ENCODE measurements at places on chromosomes 6 and 20. TPM values are rescaled to one million over a fixed set of nuclear protein-coding genes. Genes with fewer than 3 reads are reported as not detected.
A peak's percentile ranks its signal among the peaks of the same experiment; 100 is the strongest.

GRCh38 chr6:56434606-56435005, 187.2 kb upstream of the COL21A1 start:
- H3K4me1 ChIP-seq, result no peaks in the 10 kb centered on the region
- no peak for DNase-seq

GRCh38 chr6:139926711-139927110, 552.3 kb upstream of the CITED2 start:
- no peak overlapping the region for H3K27ac ChIP-seq
- peaks cover 4% of the 10 kb centered on the region for H3K27me3 ChIP-seq
- no peak for DNase-seq
- H3K36me3 ChIP-seq, result no peaks in the 10 kb centered on the region
- no peaks in the 10 kb centered on the region for H3K4me1 ChIP-seq
- no peak overlapping the region for H3K4me3 ChIP-seq

- H3K4me3 ChIP-seq, result no peak overlapping the region
- no peak for DNase-seq
- no peaks in the 10 kb centered on the region for H3K27me3 ChIP-seq
- H3K27ac ChIP-seq, result no peak overlapping the region
- peaks cover 1% of the 10 kb centered on the region for H3K36me3 ChIP-seq
- H3K4me1 ChIP-seq, result peaks cover 23% of the 10 kb centered on the region
Measured at GRCh38 chr6:20173833-20174792, 38.2 kb downstream of the MBOAT1 start.

GRCh38 chr6:28474441-28475219, 31.3 kb upstream of the ZSCAN23 start:
- peak overlapping the region; percentile 36 for H3K4me3 ChIP-seq
- DNase-seq, result no peak
- H3K4me1 ChIP-seq, result peaks cover 7% of the 10 kb centered on the region
- no peak overlapping the region for H3K27ac ChIP-seq
- peaks cover 45% of the 10 kb centered on the region for H3K27me3 ChIP-seq
- peaks cover 3% of the 10 kb centered on the region for H3K36me3 ChIP-seq

- H3K27ac ChIP-seq, result peak overlapping the region; percentile 95
- peak overlapping the region; percentile 92 for H3K4me3 ChIP-seq
- DNase-seq, result peak; percentile 76
Measured at GRCh38 chr6:30720738-30721197, 616 bp downstream of the TUBB start.

- no peaks in the 10 kb centered on the region for H3K27me3 ChIP-seq
- no peak for DNase-seq
- no peak overlapping the region for H3K27ac ChIP-seq
Measured at GRCh38 chr6:130847001-130847910, 20.1 kb downstream of the SMLR1 start.

DNA sequence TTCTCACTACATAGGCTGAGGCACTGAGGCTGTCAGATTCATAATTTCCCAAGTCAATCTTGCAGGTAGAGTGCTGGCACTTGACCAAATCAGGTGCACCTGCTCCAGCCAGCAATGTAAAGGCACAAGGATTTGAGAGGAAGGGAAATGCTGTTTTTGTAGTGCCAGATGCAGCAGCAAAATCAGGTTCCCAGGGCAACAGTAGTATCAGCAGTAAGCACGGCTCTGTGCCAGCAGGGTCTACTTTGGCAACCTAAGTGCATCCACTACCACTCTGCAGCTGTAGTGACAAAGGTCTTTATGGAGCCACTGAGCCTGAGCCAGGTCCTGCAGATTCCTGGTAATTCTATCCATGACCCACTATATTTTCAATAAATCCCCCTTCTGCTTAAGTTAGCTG, 329.5 kb downstream of the TPBG start:
- no peak overlapping the region for H3K27ac ChIP-seq
- H3K4me1 ChIP-seq, result no peaks in the 10 kb centered on the region
- no peak overlapping the region for H3K4me3 ChIP-seq
- no peaks in the 10 kb centered on the region for H3K36me3 ChIP-seq

- peaks cover 12% of the 10 kb centered on the region for H3K27me3 ChIP-seq
- no peak overlapping the region for H3K4me3 ChIP-seq
Measured at GRCh38 chr6:2749969-2750600, 637 bp downstream of the MYLK4 start.

- no peaks in the 10 kb centered on the region for H3K36me3 ChIP-seq
- no peak for DNase-seq
- H3K4me3 ChIP-seq, result no peak overlapping the region
Measured at GRCh38 chr20:12722091-12722490, 286.7 kb upstream of the SPTLC3 start.

DNA sequence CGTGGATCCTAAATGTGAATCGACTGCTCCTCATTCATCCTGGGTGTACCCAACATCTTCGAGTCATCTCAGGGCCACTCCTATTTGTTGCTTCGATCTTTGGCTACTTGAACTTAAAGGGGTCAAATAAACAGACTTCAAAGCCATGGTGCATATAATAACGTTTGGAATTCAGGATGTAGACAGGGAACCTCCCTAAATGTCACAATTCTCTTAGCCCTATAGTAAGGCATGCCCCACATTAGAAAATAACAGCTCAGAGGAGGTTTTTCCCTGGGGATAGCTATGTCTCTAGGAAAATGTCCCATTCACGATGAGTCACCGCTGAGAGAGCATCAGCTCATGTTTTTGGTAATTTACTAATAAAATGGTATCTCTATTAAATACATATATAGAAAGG, 54.8 kb upstream of the BMP6 start:
- no peak overlapping the region for H3K4me3 ChIP-seq
- H3K27me3 ChIP-seq, result peaks cover 20% of the 10 kb centered on the region
- H3K4me1 ChIP-seq, result no peaks in the 10 kb centered on the region
- no peak overlapping the region for H3K27ac ChIP-seq
- DNase-seq, result no peak
- no peaks in the 10 kb centered on the region for H3K36me3 ChIP-seq

GRCh38 chr6:149935246-149935645, 6.6 kb upstream of the ULBP2 start:
- no peaks in the 10 kb centered on the region for H3K36me3 ChIP-seq
- H3K27me3 ChIP-seq, result peaks cover 82% of the 10 kb centered on the region
- no peak for DNase-seq
- peaks cover 29% of the 10 kb centered on the region for H3K4me1 ChIP-seq

Gene MAP1LC3A
- 4.6 TPM for total RNA-seq

Gene PREP
- total RNA-seq, result 45.7 TPM

Gene DEFB121
- not detected for total RNA-seq

Gene PLEKHG1
- total RNA-seq, result 6.7 TPM

Gene NFATC2
- 35.8 TPM for total RNA-seq

Gene HLA-G
- total RNA-seq, result 0.19 TPM

Gene VSTM2L
- total RNA-seq, result not detected

Data from activated CD4-positive, alpha-beta memory T cell treated with anti-CD3 and anti-CD28 coated beads for 36 hours (primary cell).